ENCODE measurements at places on chromosomes 11 and 22. TPM values are rescaled to one million over a fixed set of nuclear protein-coding genes. Genes with fewer than 3 reads are reported as not detected.

Gene SART1
- 45.5 TPM for total RNA-seq

GRCh38 chr22:47083379-47083986 lies 321.0 kb downstream of the TBC1D22A start:
- DNase-seq = peak; percentile 76

Gene KCNJ4
- total RNA-seq = 0.43 TPM

Gene INPP5J
- total RNA-seq = 3.5 TPM

Gene MS4A15
- total RNA-seq = not detected

Gene CABP7
- not detected for total RNA-seq

DNA sequence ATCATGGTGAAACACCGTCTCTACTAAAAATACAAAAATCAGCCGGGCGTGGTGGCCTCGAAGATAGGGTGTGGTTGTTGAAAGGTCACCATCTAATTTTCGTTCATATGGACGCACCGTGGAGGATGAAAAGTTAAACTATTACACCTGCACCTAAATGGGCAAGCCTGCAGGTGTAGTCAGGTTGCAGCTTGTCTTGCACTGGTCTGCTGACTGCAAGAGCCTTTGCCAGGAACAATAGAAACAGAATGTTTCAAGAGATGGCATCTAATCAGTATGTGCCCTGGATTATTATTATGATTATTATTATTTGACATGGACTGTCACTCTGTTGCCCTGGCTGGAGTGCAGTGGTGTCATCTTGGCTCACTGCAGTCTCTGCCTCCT lies 908 bp downstream of the NADSYN1 start:
- no peak for DNase-seq

GRCh38 chr11:1317993-1318392 lies 8.6 kb upstream of the TOLLIP start:
- DNase-seq = peak; percentile 44

Gene TREH
- not detected for total RNA-seq

Gene RCOR2
- total RNA-seq = 2.6 TPM

Gene ANO1
- not detected for total RNA-seq

Gene UBQLNL
- 0.39 TPM for total RNA-seq

- DNase-seq = no peak
Observed at GRCh38 chr11:12842933-12843636, 166.0 kb upstream of the RASSF10 start.

- DNase-seq = no peak
Observed at GRCh38 chr11:37533830-37534229, 935.8 kb upstream of the RAG2 start.

- no peak for DNase-seq
Observed at GRCh38 chr22:19757985-19758895, 2.3 kb upstream of the TBX1 start.

- no peak for DNase-seq
Observed at GRCh38 chr22:26485806-26486390, 2.2 kb downstream of the SRRD start.

GRCh38 chr11:88131764-88132470 lies 43.3 kb downstream of the RAB38 start:
- DNase-seq = no peak

DNA sequence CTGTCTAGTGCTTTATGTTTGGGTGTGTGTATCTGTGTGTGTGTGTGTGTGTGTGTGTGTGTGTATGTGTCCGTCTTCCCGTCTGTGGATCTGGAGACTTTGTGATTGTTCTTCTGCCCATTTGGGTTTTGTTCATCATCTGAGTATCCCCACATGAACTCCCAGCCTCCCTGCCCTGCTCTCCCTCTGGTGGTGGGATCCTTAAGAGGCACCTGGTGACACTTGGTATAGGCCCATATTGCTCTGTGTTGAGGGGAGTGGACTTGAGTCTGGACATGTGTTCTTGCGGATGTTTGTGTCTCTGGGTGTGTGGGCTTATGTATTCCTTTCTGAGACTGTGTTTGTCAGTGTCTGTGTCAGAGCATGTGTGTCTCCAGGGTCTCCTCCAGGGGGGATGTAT lies 15.3 kb downstream of the RCOR2 start:
- DNase-seq = no peak

- DNase-seq = no peak
Observed at GRCh38 chr11:65445604-65446445, 23.2 kb downstream of the NEAT1 start.

DNA sequence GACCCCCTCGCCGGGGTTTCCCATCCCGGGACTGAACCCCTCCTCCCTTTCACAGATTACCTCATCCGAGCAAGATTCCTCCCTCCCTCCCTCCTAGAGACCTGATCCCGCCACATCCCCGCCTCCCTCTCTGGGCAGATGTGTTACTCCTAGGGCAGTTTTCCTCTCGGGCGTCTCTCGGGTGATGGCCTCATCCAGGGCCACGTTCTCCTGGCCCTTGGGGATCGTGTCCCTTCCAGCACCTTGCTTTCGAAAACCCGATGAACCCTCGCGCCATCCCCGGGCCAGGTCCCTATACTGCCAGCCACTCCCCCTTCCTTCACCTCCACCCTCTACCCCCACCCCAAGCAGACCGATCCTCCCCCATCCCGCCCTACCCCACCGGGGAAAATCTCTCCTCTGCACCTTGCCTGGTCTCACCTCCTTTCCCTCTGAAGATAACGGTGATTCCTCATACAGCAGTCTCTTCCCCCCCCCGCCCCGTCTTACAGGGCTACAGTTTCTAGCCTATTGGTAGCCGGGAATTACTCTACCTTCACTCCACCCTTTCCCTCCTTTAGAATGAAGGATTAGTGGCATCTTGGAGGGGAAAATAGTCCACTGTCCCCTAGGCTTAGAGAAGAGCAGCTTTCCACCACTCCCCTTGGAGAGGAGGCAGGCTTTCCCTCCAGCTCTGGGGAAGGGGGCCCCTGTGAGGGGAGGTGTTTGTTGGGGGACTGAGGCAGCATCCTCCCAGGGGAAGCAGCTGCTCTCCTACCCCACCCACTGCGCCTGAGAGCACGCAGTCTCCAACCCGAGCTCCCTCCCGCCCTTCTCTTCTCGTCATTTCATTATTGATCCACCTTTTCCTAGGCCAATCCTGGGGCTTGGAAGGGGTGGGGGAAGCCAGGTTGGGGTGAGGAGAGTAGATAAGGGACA lies 1.2 kb downstream of the KMT2A start:
- no peak for DNase-seq

GRCh38 chr11:4161305-4161704 lies 66.7 kb downstream of the RRM1 start:
- no peak for DNase-seq
